ENCODE measurements at places on chromosomes 4 and X.

GRCh38 chr4:140857111-140857510, 100.9 kb upstream of the TBC1D9 start:
- H3K4me1 ChIP-seq = no peaks in the 10 kb centered on the region
- peaks cover 14% of the 10 kb centered on the region for H3K27me3 ChIP-seq
- DNase-seq = no peak
- no peaks in the 10 kb centered on the region for H3K36me3 ChIP-seq
- H3K4me3 ChIP-seq = no peak overlapping the region

DNA sequence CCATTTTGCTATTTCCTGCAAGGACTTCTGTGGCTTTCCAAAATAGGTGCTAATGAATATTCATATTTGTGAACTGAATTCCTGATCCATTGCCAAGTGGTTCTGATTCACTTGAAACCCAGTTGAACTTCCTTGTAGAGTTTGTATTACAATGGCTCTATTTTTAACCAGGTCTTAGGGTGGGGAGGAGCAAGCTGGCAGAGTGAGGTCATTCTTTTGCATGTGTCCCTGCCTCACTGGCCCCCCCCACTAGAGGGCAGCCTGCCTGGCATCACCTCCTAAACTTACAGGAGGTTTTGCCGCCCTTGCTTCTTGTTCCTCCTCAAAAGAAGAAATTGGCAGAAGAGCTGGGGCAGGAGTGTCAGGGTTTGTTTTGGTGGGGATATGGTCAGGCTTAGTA, 10.5 kb downstream of the PTTG2 start:
- no peak overlapping the region for H3K4me3 ChIP-seq
- DNase-seq = peak; percentile 58
- no peak overlapping the region for H3K27ac ChIP-seq
- no peaks in the 10 kb centered on the region for H3K36me3 ChIP-seq
- H3K27me3 ChIP-seq = no peaks in the 10 kb centered on the region

DNA sequence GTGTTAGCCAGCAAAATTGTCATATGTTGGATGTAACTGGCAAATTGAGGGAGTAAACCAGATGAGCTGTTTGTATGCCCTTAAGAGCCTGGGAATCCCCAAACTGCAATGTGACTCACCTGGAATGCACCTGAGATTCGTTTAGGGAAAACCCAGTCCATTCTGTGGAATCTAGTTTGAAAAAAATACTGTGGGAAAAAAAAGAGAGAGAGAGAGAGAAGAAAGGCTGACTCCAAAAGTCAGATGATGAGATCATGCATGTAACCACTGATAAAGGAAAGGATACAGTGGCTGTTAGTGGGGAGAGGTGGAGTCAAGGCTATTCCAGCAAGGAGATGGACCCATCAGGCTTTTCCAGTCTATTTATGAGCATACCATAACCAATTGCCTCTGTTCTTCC, 48.5 kb downstream of the SLC9A7 start:
- peak; percentile 17 for DNase-seq
- H3K27ac ChIP-seq = peak overlapping the region; percentile 61
- H3K36me3 ChIP-seq = no peaks in the 10 kb centered on the region
- H3K4me3 ChIP-seq = no peak overlapping the region
- H3K27me3 ChIP-seq = no peaks in the 10 kb centered on the region
- H3K4me1 ChIP-seq = peaks cover 64% of the 10 kb centered on the region

DNA sequence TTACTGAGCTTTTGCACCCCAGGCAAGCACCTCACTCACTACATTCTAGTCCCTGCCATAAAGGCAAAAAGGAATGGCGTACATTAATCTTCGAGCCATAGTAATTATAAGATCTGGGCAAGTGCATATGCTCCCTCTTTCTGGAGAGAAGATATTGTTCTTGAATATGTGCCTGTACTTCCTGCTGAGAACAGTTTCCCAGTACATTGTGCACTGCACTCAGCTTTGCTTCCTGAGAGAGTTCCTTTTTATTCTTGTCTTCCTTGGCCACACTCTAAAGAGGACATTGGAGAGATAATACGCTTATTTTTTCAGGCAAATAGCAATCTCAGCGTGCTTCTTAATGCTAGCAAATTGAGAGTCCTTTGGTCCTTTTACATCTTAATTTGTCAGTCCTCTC, 909.0 kb upstream of the PCDH10 start:
- H3K27ac ChIP-seq = no peak overlapping the region
- no peaks in the 10 kb centered on the region for H3K36me3 ChIP-seq
- H3K4me1 ChIP-seq = no peaks in the 10 kb centered on the region
- no peak overlapping the region for H3K4me3 ChIP-seq

DNA sequence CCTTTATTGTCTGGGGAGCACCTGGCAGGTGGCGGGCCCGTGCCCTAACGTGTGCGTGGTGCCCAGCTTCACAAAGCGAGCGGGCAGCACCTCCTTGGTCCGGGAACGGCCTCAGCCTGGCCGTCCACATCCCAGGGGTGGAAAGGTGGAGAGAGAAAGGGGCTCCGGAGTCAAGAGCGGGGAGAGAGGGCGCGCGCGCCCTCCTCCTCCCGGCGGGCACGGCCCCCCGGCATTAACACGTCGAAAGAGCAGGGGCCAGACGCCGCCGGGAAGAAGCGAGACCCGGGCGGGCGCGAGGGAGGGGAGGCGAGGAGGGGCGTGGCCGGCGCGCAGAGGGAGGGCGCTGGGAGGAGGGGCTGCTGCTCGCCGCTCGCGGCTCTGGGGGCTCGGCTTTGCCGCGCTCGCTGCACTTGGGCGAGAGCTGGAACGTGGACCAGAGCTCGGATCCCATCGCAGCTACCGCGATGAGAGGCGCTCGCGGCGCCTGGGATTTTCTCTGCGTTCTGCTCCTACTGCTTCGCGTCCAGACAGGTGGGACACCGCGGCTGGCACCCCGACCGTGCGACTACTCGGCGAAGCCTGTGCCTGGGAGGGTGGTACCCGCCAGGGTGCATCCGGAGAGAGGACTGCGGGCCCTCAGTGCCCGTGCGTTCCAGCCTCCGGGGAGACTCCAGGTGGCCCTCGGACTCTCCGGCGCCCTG, at the start of gene KIT:
Gene KIT, plus strand, starts transcription at position 407 of the 701 bp plus-strand sequence. Its CDS starts 58 bp downstream, at position 465.
- no peak within 1 kb of the TSS for H3K27ac ChIP-seq
- peak within 1 kb of the TSS; percentile 72 for H3K4me3 ChIP-seq
- H3K27me3 ChIP-seq = peaks cover 58% of the 10 kb centered on the region
- no peaks in the 10 kb centered on the region for H3K36me3 ChIP-seq

DNA sequence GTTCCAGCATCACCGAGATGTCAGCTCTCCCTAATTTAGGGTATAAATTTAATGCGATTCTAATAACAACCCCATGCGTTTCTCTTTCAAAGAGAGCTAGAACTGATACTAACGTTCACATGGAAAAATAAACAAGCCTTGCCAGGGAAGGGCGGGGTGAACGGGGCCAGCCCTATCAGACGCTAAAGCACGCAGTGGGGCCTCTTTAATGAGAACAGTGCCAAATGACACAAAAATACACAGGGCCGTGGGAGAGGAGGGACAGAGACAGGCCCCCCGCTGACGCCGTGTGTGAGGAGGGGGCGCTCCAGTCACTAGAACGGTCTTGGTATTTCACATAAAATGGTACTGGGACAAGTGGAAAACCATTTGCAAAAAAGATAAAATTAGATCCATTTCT, 21.3 kb upstream of the ADRA2C start:
- H3K27me3 ChIP-seq = peaks cover 49% of the 10 kb centered on the region
- no peak for DNase-seq
- no peak overlapping the region for H3K4me3 ChIP-seq
- no peaks in the 10 kb centered on the region for H3K36me3 ChIP-seq

GRCh38 chrX:39043838-39044550, 242.7 kb downstream of the MID1IP1 start:
- no peaks in the 10 kb centered on the region for H3K4me1 ChIP-seq
- DNase-seq = no peak
- no peaks in the 10 kb centered on the region for H3K36me3 ChIP-seq
- H3K27ac ChIP-seq = no peak overlapping the region

- no peaks in the 10 kb centered on the region for H3K4me1 ChIP-seq
- H3K36me3 ChIP-seq = no peaks in the 10 kb centered on the region
- no peak for DNase-seq
- H3K27me3 ChIP-seq = no peaks in the 10 kb centered on the region
- no peak overlapping the region for H3K4me3 ChIP-seq
These were observed 87.8 kb downstream of the CLNK start for GRCh38 chr4:10596586-10597290.

DNA sequence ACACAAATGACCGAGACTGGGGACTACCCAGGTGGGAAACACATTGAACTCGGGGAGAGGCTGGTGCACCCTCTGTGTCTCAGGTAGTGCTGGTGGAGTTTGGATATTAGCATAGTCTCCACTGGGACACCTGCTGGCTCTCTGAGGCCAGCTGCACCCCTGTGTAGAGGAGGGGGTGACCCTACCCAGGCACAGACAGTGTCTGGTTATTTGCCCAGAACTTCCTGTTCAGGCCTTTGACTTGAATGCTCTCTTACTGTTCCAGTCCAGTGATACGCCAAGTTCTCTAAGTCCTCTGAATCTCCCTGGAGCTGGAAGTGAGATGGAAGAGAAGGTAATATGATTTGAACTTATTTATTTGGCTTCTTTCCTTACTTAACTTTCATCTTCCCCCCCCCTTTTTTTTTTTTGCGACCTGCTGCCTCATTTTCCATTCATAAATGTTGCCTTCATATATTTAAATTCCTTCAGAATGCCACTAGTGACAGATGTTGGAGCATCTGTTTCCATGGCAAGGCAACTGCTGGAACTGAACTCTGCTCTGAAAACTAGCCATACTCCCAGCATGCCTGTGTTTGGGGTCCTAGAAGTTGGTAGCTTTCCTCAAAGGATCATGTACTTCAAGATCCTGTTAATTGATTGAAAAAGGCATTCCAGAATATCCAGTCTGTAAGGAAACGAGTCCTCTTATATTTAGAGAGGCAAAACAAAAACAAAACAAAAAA, 76.7 kb downstream of the AASDH start:
- no peaks in the 10 kb centered on the region for H3K4me1 ChIP-seq
- DNase-seq = no peak
- no peaks in the 10 kb centered on the region for H3K27me3 ChIP-seq
- no peak overlapping the region for H3K27ac ChIP-seq
- H3K36me3 ChIP-seq = no peaks in the 10 kb centered on the region
- no peak overlapping the region for H3K4me3 ChIP-seq

DNA sequence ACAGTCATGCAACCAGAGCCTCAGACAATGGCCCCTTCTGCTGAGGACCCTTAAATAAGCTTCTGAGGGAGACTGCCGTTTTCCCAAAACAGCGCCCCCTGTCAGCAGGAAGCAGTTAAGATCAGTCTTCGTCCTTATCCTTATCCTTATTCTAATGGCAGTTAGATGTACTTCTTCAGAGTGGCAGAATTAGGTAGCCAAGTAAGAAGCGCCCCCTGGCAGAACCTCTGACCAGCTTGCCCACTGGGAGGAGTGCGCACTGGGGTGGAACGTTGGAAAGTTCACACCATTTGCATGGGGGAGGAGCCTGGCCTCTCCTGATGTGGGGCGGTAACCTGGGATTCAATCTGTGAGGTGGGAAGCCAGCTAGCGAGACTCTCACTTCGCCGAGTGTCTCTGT, 133.6 kb upstream of the QRFPR start:
- no peak for DNase-seq
- no peaks in the 10 kb centered on the region for H3K4me1 ChIP-seq
- no peak overlapping the region for H3K27ac ChIP-seq
- H3K36me3 ChIP-seq = no peaks in the 10 kb centered on the region
- H3K27me3 ChIP-seq = peaks cover 18% of the 10 kb centered on the region

- H3K4me1 ChIP-seq = no peaks in the 10 kb centered on the region
- DNase-seq = no peak
- no peak overlapping the region for H3K4me3 ChIP-seq
- no peaks in the 10 kb centered on the region for H3K36me3 ChIP-seq
These were observed 112.5 kb downstream of the LDB2 start for GRCh38 chr4:16785793-16786527.

- no peaks in the 10 kb centered on the region for H3K4me1 ChIP-seq
- no peaks in the 10 kb centered on the region for H3K27me3 ChIP-seq
- no peaks in the 10 kb centered on the region for H3K36me3 ChIP-seq
- H3K27ac ChIP-seq = no peak overlapping the region
These were observed 164.2 kb upstream of the NRK start for GRCh38 chrX:105658136-105658535.

DNA sequence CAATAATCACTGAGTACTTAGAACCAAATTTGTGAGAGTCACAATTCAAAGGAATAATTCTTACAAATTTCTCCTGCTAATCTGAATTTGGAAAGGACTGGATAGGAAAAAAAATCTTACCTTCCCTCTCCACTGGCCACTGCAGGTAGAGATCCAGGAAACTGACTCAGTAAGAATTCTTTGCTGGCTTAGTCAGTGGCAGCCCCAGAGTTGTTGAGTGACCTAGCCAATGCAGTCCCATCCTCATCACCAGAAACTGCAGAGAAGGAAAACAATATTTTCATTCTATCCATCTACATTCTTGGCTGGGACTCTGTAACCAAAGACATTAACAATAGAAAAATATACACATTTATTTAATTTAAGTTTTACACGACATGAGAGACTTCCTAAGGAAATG, 572.0 kb downstream of the ADGRL3 start:
- H3K27ac ChIP-seq = no peak overlapping the region
- H3K27me3 ChIP-seq = no peaks in the 10 kb centered on the region
- no peaks in the 10 kb centered on the region for H3K36me3 ChIP-seq
- H3K4me1 ChIP-seq = no peaks in the 10 kb centered on the region
- no peak for DNase-seq

GRCh38 chr4:101711590-101712260, 78.8 kb upstream of the BANK1 start:
- DNase-seq = no peak
- no peaks in the 10 kb centered on the region for H3K36me3 ChIP-seq
- no peaks in the 10 kb centered on the region for H3K4me1 ChIP-seq
- H3K27me3 ChIP-seq = no peaks in the 10 kb centered on the region
- no peak overlapping the region for H3K4me3 ChIP-seq
- H3K27ac ChIP-seq = no peak overlapping the region

- DNase-seq = no peak
- H3K27ac ChIP-seq = peak overlapping the region; percentile 99
- peaks cover 60% of the 10 kb centered on the region for H3K36me3 ChIP-seq
- peaks cover 90% of the 10 kb centered on the region for H3K4me1 ChIP-seq
- H3K27me3 ChIP-seq = no peaks in the 10 kb centered on the region
These were observed 6.7 kb downstream of the CD99 start for GRCh38 chrX:2697741-2698299.

DNA sequence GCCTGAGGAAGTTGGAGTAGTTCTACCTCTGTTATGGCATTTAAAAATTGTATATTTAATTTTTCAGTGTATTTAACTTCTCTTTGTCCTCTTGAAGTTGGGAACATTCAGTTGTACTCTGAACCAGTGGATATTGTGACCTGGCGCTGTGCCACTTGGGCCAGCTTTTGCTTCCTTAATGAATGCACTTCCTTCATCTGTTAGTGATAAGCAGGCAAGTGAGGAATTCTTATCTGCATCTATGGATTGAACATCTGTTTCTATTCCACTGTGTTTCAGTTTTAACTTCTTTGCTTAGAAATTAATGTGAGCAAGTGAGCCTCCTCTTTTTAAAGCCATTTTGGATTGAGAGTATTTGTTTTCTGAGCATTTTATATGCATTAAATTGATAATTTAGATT, 128.3 kb downstream of the UCHL1 start:
- H3K27me3 ChIP-seq = no peaks in the 10 kb centered on the region
- H3K4me1 ChIP-seq = no peaks in the 10 kb centered on the region
- no peak overlapping the region for H3K27ac ChIP-seq
- H3K4me3 ChIP-seq = no peak overlapping the region
- H3K36me3 ChIP-seq = no peaks in the 10 kb centered on the region
